ENCODE measurements at places on chromosomes 16 and 17.

- DNase-seq, result peak; percentile 73
Observed at GRCh38 chr17:44865931-44866330, 18.2 kb downstream of the HIGD1B start.

- DNase-seq, result no peak
Observed at GRCh38 chr16:17251496-17251895, 219.3 kb downstream of the XYLT1 start.

DNA sequence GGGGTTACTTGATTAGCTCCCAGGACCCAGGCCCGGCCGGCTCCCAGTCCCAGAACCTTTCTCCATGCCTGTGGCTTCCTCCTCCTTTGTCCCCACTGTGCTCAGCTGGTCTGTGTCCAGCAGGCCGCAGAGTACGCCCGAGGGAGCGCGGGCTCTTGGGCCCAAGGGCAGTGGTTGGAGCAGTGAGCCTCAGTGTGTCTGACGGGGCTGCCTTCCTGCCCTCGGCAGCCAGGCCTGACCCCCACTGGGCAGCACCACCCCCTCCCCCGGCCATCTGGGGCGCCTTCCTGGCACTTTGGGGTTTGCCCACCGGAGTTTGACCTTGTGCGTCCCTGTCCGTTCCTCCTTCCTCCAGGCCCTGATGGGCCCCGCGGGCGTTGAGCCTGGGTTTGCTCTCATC, 62.4 kb upstream of the PVALEF start:
- no peak for DNase-seq

DNA sequence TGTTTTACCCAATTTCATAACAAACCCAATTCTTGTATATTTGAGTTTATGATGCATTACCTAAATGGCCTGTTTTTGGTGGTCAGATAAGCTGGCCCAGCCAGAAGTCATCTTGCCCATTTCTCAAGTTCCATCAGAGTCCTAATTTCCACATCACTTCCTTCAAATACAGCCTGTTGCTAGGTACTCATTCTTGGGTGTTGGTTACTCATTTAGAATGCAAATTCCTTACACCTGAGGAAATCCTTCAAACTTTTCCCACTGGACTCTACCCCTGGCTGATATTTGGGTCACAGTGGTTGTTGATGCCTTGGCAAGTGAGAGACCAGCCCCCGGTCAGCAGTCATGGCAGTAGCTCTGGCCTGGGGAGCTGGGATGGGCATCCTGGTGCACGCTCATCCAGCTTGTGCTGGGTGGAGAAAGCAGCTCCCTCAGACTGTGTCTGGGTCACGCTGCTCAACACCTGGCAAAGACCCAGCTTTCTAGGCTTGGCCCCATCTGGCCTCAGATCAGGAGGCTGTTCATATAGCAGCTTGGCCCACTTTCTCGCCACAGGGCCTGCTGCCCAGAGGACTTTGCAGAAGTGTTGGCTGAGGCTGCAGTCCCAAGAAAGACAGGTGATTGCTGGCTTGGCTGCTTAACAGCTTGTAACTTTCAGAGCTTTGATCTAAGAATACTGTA, 25.8 kb downstream of the WSB1 start:
- no peak for DNase-seq

- peak; percentile 57 for DNase-seq
Observed at GRCh38 chr16:69105501-69106361, at the start of gene HAS3. Gene HAS3, plus strand, starts transcription at chr16:69105653. Its CDS starts 3,743 bp downstream, at chr16:69109396.

DNA sequence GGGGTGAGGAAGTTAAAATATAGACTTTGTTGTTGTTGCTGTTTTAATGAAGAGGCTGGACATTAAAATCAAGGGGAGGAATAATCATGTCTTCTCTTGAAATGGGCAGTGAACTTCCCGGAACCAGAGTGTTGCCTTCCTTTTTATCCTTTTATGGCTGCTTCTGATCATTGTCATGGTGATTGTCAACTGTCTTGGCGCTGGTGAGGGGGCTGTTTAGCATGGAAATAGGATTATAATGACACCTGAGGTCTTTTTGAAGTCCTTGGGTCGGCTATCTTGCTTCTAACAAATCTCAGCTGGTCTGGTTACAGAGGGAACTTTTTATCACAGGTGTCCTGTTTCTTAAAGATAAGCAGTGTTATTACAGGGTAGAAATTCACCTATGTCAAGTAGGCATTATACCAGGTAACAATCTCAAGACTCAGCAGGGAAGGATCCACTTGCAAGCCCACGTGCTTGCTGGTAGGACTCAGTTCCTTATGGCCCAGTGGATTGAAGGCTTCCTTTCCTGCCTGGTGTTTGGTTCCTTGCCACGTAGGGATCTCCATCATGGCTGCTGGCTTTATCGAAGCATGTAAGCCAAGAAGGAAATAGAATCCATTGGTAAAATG, 349.3 kb downstream of the WWOX start:
- no peak for DNase-seq

DNA sequence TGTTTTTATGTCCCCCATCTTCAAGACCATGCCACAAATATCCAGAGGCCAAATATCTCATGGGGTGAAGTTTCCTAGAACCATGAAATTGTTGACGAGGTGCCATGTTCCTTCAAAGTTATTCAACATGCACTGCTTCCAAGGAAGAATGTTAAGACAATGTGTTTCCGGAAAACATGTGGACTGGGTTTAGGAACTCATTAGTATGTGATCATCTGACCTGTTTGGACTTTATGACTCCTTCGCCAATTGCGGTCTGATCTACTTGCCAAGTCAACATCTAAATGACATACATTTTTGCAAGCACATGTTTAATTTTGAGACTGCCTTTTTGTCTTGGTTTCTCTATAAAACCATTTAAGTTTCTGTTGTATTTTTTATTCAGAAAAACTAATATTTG, 234.8 kb downstream of the MAF start:
- DNase-seq, result no peak

DNA sequence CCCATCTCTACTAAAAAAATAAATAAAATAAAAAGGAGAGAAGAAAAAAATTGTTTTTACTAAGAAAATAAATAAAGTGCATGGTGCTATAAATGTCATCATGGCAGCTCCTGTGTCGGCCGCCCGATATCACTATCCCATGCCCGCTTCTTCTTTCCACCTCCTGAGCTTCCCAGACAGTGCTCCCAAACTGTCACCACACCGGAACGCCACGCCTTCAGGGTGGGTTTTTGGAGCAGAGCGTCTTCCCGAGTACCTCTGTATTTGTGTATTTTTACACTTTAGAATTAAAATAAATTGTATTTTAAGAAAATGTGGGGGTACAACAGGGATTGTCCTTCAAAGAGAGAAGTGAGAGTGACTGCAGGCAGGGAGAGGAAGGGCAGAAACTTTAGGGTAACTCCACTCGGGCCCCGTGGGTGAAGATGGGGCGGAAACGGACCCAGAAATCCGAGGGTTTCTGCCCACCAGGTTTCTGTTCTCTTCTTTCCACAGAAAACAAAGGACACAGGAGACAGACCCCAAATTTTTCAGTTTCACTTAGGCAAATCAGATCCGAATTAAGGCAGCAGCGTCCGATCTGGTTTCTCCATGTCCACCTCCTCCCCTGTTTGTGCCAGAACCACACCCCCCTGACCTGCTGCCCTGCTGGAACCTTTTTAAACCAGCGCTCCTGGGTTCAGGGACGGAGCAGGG, 3.6 kb upstream of the ITGAX start:
- DNase-seq, result no peak

GRCh38 chr16:50467943-50468748, 80.0 kb upstream of the NKD1 start:
- peak; percentile 36 for DNase-seq

- peak; percentile 95 for DNase-seq
Observed at GRCh38 chr17:681738-682529, 32.7 kb downstream of the VPS53 start.

DNA sequence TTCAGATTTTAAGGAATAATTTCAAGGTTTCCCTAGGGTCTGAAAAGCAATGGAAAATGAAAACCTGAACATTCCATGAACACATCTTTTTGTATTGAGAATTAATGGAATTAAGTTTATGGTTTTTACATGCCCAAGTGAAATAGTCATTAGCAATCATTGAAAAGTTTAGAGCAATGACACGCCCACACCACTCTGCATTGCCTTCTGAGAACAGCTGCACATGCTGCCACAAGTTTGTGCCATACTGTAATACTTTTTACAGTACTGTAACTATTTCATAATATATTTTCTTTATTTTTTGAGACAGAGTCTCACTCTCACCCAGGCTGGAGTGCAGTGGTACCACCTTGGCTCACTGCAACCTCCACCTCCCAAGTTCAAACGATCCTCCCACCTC, 345.2 kb upstream of the PMFBP1 start:
- no peak for DNase-seq

GRCh38 chr17:82675476-82676245, 22.8 kb downstream of the RAB40B start:
- no peak for DNase-seq

DNA sequence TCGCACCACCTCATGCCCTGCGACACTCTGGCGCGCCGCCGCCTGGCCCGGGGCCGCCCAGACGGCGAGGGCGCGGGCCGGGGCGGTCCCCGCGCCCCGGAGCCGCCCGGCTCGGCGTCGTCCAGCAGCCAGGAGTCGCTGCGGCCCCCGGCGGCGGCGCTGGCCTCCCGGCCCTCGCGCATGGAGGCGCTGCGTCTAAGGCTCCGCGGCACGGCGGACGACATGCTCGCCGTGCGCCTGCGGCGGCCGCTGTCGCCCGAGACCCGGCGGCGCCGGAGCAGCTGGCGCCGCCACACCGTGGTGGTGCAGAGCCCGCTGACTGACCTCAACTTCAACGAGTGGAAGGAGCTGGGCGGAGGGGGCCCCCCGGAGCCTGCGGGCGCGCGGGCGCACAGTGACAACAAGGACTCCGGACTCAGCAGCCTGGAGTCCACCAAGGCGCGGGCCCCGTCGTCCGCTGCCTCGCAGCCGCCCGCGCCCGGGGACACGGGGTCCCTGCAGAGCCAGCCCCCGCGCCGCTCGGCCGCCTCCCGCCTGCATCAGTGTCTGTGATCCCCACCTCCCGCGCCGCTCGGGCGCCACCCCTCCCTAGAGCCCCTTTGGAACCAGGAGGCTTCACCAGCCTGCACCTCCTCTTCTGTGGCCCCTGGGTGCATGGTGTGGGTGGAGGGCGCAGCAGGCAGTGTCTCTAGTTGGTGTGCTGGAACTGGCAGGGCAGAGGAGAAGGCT, 82.3 kb downstream of the ARHGAP23 start:
- no peak for DNase-seq

- DNase-seq, result peak; percentile 96
Observed at GRCh38 chr17:32161506-32162365, 19.4 kb downstream of the RHOT1 start.

DNA sequence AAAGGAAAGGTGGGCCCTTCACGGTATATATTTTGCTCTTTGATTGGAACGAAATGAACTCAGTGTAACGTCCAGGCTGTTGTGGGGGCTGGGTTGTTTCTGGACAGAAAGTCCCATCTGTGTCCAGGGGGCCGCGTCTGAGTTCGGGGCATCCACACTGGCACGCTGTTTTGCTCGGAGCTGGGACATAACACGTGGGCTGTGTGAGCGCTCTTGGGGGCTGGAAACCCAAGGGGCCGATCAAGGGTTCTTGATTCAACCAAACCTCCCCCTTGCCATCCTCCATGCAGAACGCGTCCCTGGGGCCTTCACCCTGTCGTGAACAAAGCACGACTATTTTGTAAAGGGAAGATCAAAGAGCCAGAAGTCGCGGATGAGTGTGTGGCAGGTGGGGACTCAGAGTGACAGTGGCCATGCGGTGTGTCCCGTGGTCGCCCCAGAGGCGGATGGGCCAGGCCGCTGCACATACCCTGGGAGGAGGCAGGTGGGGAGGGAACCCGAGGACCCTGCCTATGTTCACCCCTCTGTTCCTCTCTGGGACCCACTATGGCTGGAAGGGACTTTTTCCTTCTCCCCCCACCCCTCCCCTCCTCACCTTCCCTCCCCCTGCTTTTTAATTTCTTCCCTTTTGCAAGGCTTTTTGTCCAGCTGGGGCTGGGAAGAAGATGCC, 387.2 kb downstream of the SEC14L1 start:
- no peak for DNase-seq

DNA sequence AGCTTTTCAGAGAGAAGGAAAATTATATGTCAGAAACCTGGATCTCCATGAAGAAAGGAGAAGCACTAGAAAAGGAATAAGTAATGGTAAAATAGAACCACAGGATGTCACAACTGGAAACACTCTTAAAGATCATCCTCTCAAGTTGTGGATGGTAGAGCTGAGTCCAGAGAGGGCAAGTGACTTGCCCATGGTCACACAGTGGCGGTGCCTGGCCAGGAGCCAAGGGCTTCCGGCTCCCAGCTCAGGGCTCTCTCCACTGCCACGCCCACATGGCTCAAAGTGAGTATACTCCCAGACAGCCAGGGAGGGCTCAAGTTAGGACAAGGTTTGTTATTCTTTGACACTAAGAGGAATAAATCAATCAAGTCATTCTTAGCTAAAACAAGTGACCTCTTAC, 159.8 kb downstream of the COPRS start:
- peak; percentile 27 for DNase-seq

- DNase-seq, result peak; percentile 23
Observed at GRCh38 chr17:66777689-66778225, 57.2 kb upstream of the CACNG5 start.

DNA sequence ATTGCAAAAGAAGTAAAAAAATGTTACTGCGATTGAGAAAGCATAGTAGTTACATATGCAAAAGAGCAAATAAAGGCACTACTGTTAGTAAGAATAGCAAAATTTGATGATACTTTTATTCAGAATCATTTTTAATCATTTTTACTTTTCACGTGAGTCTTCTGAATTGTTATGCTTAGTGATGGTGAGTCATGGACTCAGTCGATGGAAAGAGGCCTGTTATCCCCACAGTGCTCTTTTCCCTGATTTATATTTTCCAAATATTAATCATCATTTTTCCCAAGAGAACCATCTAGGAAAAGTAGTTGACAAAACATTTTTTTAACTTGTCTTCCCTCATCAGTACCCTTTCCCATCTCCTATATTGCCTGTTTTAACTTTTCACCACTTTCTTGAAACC, 181.1 kb downstream of the CHD9 start:
- peak; percentile 46 for DNase-seq

DNA sequence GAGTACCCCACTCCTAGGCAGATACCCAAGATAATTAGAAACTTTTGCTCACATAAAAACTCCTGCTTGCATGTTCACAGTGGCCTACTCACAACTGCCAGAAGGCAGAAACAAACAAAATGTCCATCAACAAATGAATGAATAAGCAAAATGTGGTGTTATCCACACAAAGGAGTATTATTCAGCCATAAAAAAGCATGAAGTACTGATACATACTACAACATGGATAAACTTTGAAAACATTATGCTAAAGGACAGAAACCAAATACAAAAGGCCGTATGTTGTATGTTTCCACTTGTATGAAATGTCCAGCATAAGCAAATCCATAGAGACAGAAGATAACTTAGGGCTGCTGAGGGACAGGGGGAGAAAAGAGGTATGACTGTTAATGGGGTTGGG, 1.9 kb downstream of the HSDL1 start:
- DNase-seq, result no peak

- DNase-seq, result no peak
Observed at GRCh38 chr17:12438813-12439586, 226.7 kb upstream of the MYOCD start.

DNA sequence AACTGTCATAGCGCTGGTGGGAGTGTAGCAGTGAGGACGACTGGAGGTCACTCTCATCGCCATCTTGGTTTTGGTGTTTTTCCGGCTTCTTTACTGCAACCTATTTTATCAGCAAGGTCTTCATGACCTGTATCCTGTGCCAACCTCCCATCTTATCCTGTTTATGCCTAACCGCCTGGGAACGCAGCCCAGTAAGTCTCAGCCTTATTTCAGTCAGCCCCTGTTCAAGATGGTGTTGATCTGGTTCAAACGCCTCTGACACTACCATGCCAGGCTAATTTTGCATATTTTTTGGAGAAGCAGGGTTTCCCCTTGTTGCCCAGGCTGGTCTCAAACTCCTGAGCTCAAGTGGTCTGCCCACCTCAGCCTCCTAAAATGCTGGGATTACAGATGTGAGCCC, 179.8 kb upstream of the HSBP1 start:
- no peak for DNase-seq

- no peak for DNase-seq
Observed at GRCh38 chr17:58870747-58871146, 115.1 kb downstream of the PPM1E start.
